Epithelial cell of proximal tubule (primary cell): ENCODE measurements at places on chromosomes 2 and 18.
A peak's percentile ranks its signal among the peaks of the same experiment; 100 is the strongest.

- DNase-seq = no peak
These were observed 211.5 kb downstream of the TMEM247 start for GRCh38 chr2:46690825-46691224.

GRCh38 chr2:6564326-6564725 is 301.4 kb downstream of the CMPK2 start:
- DNase-seq = no peak

DNA sequence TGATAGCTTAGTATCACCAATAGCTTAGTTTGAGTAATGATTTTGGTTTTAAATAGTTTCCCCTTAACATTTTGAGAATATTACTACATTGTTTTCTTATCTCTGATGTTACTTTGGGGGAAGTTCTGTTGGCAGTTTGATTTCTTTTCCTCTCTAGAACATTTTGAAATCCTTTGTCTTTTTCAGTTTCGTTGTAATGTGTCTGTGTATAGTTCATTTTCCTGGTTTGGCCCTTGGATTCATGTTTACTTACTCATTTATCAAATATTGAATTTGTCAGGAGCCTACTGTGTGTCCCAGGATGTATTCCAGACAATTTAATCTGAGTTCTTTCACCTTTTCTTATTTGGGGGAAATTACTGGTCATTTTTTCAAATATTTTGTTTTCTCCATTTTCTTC is 16.7 kb downstream of the ANKRD12 start:
- no peak for DNase-seq

DNA sequence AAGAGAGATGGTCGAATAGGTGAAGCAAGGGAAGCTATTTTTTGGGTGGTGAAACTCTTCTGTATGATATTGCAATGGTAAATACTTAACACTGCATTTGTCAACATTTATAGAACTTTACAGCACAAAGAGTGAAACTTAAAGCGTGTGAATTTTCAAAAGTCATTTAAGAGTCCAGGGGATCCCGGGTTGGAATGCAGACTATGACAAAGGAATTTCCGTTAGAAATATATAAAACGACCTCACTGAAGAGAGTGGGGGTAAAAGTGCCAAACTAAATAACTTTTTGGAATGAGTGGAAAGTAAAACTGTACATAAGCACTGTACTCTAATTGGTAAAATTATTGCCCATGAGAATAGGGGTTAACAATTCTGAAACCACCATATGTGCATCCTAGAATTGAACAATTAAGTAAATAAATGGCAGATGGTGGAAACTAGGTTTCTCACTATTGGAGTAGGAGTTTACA is 191.0 kb upstream of the FN1 start:
- no peak for DNase-seq

- DNase-seq = no peak
These were observed 61.7 kb downstream of the STK39 start for GRCh38 chr2:168185583-168186274.

GRCh38 chr2:43810452-43810851 is 28.2 kb downstream of the ABCG5 start:
- DNase-seq = no peak

GRCh38 chr2:18741191-18741590 is 151.8 kb upstream of the NT5C1B start:
- no peak for DNase-seq

DNA sequence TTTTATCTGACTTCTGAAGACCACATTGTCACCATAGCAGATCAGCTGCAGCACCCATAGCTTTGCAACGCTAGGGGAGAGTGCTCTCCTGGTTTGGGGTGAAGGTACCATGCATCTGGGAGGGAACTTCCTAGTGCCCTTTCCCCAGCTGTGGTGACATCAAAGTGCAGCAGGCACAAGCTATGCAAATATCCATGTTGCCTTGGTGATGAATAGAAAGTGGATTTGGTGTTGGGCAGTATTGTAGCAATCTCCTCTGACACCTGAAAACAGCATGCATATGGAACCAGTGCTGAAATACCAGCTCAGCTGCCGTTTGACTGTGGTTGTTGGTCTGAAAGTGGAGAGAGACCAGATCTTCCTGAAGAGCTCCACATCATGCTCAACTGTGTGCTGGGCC is 37.1 kb downstream of the BCL2L11 start:
- DNase-seq = no peak

DNA sequence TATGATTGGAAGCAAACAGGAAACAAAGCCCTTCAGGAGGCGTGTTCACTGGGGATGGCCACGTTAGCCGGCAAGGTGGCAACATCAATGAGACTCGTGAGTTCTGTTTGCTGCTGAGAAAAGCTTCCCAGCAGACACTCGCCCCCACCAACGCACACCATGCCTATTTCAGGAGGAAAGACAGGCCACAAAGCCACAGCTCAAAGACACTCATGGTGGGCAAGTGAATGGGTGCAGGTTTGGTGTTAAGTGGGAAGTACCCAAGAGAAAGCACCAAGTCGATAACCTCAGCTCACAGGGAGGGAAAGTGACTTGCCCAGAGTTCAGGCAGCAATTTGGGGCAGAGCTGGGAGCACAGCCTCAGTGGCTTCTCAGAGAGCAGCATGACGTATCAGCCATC is 10.5 kb upstream of the MTERF4 start:
- DNase-seq = no peak

- DNase-seq = peak; percentile 16
These were observed 96.9 kb upstream of the ZNF397 start for GRCh38 chr18:35143622-35144596.

DNA sequence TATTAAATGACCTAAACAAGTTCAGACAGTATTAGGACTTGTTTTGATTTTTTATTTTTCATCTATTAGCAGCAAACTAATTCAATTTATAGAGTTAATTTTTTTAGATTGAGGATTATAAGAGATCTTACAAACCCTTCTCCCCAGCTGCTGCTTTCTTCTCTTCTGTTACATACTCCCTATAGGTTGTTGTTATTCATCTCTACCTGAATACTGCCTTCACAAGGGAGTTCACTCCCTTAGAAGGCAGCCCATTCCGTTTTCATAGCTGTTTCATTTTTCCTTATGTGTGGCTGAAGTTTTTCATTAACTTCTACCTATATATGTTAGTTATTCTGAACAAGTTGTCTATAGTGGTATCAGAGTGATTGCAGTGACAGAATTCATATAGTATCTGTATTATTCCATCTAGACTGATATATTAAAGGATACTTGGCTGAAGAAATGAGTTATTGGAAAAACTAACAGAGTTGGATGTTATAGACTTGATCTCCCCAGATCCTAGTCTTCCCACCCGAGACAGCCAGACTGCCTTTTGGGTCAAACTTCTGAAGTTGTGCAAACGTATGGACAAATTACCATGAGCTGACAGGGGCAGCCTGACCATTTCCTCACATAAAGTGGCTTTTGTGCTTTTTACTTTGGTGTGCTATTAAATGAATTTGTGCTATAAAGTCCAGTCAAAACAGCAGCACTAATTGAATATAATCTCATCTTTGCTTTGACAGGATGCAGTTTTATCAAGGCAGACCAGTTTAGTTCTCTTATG is 8.7 kb downstream of the GLS start:
- no peak for DNase-seq

GRCh38 chr2:120819720-120820210 is 84.1 kb downstream of the GLI2 start:
- DNase-seq = no peak

GRCh38 chr2:230723363-230723762 is 10.7 kb downstream of the CAB39 start:
- no peak for DNase-seq

GRCh38 chr2:121242976-121243375 is 42.0 kb downstream of the TFCP2L1 start:
- DNase-seq = no peak

GRCh38 chr18:24026457-24026856 is 11.9 kb downstream of the TTC39C start:
- no peak for DNase-seq

DNA sequence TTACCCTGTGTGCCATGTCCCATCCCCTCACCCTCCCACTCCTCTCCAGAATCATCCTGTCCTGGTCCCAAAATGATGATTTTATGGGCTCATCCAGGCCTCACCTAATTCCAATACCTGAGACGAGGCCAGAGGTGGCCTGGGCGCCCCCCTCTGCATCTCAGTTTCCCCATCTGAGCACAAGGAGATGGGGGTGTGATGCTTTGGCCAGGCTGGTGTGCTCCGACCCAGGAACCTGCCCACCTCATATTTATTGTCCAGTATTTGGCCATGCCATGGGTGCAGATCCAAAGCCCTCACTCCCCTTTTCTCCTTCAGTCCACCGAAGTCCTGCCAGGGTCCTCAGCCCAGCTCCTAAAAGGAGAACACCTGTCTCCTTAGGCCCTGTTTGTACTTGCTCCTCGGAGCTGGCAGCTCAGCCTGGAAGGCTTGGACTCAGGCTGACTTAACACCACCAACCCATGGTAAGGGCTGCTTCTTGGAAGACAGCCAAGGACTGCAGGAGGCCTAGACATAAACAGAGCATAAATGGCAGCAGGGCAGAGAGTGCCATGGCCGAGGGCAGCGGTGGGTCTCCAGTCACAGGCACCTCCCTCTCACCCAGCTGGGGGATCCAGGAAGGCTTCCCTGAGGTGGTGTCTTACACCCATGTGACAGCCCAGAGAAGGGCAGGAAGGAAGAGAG is 3.6 kb downstream of the TEX51 start:
- no peak for DNase-seq

GRCh38 chr2:134549104-134549503 is 169.7 kb downstream of the TMEM163 start:
- DNase-seq = peak; percentile 4

DNA sequence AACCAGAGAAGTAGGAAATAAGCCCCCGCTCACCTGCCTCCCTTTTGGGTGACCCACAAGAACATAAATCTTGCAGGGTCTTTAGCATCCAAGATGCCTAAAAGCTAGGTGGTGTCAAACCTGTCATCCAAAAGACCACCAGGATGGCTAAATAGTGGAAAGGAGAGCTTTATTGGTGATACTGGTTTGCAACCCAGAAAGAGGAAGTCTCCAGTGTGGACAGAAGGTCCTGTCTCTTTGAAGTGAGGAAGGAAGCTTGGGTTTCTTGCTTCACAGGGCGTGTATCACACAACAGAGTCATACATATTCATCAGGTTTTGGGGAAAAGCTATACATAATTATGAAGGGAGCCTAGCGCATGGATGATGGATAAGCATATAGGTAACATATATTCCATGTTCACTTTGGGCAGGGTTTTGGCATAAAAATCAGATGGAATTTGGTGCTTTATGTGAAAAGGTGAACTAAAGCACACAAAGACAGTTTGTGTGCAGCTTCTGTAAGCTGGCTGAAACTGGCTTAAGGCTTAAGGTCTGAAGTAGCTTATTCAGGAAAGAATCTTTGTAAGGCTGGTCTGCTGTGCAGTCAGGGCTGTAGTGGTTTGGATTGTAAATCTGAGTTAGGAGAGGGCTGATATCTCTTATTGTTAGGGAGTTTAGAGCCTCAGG is 102.2 kb upstream of the MSH2 start:
- no peak for DNase-seq

DNA sequence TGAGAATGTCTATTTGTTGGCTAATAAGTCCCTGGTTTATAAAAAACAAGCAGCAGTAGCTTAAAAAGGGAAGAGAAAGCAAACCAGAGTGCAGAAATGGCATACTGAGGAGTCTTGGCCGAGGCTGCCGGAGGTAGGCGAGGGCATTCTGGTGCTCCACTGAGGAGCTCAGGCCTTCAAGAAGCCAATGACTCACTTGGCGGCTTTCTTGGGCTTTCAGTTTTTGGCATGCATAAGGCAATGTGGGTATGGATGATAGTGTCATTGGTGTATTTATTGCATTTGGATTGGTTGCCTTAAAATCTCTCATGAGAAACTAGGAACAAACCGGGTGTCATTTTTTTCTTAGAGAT is 119.6 kb upstream of the ARL5A start:
- DNase-seq = no peak

DNA sequence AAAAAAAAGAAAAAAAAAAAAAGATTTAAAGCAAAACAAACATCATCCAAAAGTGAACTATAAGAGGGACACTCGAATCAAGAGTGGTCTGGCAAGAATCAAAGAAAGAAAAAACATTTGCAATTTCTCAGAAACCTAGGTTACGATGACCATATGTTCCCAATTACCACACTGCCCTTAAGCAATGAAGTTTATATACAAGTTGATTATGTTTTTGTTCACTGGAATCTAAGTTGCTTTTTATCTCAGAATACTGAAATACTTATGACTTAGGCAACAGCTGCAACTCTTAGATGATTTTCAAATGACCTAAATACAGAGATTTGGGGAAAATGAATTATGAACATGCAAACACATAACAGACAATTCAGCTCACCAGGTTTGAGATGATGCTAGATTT is 597.1 kb upstream of the CHAC2 start:
- DNase-seq = no peak

DNA sequence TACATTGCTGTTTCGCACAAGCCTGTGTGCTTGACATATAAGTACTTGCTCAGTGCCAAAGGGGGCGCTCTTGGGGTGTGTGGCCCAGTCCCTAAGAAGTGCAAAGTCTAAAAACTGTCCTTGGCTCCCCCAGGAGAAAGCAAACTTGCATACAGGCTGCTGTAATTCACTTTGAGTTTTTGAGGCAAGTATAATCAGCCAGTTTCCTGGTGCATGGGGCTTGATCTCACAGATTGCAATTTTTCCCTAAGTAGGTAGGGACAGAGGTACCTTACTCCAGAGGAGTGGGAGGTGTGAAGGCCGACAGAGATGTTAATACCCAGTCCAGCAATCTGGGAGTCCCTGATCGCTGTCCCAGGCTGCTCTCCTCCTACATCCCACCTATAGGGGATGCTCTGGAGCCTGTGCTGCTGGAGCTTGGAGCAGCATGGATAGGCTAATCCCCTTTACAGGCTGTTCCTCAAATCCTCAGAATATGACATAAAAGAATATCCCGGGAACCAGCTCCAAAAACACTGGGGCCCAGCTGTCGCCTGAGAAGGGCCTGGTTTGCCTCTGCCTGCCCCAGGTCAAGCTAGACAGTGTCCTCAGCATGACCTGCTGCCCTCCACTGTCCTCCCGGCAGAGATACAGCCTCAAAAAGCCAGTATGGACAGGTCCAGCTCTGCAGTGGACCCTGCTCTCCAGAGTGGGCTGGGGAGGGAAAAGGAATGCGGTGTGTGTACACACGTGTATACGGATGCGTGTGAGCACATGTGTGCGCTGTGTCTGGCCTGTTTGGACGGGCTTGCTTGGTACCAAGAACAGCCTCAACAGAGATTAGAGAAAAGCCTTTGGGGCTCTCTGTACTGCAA is 136.5 kb upstream of the HAAO start:
- DNase-seq = no peak
